ENCODE measurements at places on chromosomes 4 and X.

- DNase-seq: no peak
These were observed 56.4 kb downstream of the IRF2 start for GRCh38 chr4:184417802-184418511.

GRCh38 chr4:32472918-32473317 is 1752.7 kb downstream of the PCDH7 start:
- DNase-seq: no peak

- DNase-seq: no peak
These were observed 252.5 kb downstream of the GPM6A start for GRCh38 chr4:175559526-175559925.

DNA sequence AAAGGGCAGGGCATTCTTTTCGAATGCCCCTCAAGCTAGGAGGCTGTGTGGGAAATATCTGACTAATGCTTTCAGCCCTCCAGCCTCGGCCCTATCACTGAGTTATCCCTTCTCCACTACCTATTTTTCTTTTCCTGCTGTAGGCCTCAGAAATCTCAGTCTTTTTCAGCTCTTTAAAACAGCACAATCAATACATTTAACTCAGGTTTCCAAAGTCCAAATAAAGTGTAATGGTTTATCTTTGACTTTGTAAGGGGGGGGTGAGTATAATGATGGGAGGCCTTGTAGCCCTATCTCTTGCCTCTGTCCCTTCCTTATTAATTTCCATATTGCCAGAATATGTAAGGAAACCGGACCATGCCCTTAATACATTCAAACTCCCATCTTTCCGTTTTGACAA is 1.6 kb upstream of the WNK3 start:
- no peak for DNase-seq

- DNase-seq: no peak
These were observed 63.7 kb downstream of the STK32B start for GRCh38 chr4:5114950-5115349.

DNA sequence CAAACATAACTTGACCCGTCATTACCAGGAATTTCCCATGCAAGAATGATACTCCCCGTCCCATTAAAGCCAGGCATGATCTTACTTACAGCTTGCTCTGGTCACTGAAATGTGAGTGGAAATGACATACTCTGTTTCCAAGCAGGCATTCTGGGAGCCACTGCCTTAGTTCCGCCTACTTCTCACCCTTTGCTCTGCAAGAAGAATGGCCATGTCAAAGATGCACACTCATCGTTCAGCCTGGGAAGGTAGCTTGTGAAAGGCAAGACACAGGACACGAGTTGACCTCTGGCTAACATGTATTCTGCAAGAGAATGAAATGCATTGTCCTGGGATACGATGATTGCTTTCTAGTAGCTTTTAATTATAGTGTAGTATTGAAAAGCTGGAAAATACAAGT is 1144.4 kb downstream of the NLGN4X start:
- DNase-seq: no peak

- no peak for DNase-seq
These were observed 750 bp downstream of the ARMCX5 start for GRCh38 chrX:102599951-102600579.

GRCh38 chrX:7330971-7331746 is 183.2 kb upstream of the PUDP start:
- DNase-seq: no peak

- no peak for DNase-seq
These were observed 404.0 kb downstream of the PPARGC1A start for GRCh38 chr4:23485801-23486200.

DNA sequence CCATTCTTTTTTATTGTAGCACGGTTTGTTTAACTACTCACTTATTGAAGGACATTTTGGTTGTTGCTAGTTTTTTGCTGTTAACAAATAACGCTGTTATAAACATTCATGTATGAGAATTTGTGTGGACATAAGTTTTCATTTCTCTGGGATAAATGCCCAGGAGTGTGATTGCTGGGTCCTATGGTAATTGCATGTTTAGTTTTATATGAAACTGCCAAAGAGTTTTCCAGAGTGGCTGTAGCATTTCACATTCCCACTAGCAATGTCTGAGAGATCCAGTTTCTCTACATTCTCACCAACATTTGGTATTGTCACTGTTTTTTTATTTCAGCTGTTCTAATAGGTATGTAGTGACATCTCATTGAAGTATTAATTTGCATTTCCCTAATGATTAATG is 66.8 kb downstream of the PLAC1 start:
- DNase-seq: no peak

DNA sequence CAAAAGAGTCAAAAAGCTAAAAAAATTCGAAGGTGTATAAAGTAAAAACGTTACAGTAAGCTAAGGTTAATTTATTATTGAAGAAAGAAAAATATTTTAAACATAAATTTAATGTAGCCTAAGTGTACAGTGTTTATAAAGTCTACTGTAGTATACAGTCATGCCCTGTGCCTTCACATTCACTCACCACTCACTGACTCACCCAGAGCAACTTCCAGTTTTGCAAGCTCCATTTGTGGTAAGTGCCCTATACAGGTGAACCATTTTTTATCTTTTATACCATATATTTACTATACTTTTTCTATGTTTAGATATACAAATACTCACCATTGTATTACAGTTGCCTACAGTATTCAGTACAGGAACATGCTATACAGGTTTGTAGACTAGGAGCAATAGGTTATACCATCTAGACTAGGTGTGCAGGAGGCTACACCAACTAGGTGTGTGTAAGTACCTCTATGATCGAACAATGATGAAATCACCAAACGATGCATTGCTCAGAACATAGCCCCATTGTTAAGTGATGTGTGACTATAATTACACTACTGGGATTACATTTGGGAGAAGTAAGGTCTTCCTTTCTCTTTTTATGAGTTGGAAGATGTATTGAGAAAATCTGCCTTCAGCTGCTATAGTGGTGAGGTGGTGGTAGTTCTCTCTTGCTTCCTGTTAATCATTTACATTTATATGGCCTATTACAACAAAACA is 27.2 kb downstream of the TMSB4X start:
- DNase-seq: no peak

DNA sequence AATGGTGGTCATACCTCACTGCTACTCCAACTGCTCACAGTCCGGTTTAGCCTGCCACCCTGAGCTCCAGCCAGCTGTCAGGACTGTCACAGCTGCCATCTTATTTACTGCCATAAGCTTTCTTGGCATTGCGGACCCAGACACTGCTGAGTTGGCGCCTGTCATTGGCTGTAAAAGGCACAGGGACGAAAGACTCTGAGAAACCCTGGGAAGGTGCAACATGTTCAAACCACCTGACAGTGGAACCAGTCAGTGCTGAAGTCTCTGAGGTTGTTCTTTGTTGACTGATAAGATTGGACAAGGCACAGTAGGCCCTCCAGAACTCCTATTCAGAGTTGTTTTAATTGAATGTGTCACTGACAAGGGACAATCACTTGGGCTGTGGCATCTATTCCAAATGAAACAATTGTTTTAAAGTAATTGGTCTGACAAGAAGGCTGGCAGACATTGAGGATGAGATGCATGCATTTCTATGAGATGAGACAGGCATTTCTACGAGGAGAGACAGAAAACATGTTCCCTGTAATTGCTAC is 927.8 kb downstream of the STPG2 start:
- DNase-seq: no peak

GRCh38 chr4:172596206-172596605 is 572.4 kb upstream of the GALNT7 start:
- peak; percentile 5 for DNase-seq

Data from iPS DF 6.9 (cell line).